ENCODE measurements at places on chromosomes 7 and 10.

- no peak for DNase-seq
Observed at GRCh38 chr10:71070741-71071140, 141.6 kb upstream of the UNC5B start.

DNA sequence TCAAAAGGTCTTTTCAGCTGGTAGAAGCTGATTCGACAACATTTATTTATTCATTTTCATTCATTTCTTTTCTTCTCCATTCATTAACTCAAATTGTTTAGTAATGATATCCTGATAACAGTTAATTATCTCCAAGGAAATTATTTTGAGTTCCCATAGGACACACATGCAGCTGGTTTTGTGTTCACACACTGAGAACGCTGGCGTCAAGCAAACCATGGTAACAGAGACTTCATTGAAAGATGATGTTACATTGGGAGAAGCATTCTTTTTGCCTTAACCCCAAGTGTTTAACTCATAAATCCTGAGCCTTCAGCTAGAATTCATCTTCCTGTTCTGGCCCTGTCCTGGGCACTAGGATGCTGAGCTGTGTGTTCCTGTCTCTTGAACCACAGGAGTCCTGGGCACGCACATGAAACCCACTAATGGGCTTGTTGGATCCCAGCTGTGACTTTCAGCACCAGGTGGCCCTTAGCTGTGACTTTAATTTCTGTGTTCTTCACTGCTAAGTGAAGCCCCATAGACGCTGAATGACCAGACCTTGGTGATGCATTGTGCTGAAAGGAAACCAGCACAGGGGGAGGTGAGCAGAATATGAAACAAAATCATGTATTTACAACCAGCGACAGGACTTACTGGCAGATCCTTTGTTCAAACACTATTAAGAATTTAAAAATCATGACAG is 121.5 kb upstream of the PRSS58 start:
- DNase-seq: no peak

- no peak for DNase-seq
Observed at GRCh38 chr7:104174798-104175197, 33.0 kb downstream of the ORC5 start.

DNA sequence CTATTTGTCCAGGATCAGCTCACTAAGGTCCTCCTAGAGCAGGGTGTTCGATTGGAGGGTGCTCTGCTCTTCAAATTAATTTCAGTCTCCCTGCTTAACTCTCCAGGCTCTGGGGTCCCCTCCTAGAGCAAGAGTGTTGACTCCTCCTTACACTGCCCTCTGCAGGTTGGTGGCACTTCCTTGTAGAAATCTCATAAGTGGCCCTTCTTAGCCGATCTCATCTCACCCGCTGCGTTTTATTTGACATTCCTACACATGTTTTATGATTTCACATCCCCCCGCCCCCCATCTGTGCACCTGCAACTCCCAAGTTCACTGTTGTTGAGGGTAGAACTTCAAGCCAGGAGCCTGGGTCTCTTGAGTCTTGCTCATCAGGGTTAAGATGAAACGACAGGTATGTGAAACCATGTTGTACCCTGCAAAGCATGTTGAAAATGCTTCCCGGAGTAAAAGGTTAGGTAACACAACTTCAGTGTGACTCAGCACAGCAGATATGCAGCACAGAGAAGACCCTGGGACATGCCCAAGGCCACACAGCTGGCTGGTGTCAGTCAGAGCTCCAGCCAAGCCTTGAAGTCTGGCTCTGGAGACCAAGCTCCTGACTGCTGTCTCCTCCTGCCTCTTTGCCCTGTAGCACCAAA is 171.2 kb downstream of the PRKAG2 start:
- peak; percentile 56 for DNase-seq

DNA sequence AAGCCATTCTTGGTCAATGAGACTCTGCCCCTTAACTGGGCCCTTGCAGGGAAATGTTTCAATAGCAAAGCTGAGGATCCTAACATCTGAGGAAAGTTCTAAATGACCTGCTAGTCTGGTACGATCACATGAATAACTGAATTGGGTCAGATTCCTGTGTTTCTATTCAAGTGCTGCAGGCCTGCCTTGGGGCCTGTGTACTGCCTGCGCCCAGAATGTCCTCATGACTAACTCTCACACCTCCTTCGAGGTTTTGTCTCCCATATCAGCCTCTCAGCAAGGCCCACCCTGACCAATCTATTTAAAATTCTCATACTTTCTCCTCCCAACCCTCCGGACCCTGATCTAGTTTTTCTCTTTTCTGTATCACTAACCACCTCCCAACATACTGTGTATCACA is 4.4 kb downstream of the JAZF1 start:
- DNase-seq: no peak

- DNase-seq: no peak
Observed at GRCh38 chr10:117078168-117078837, 59.8 kb downstream of the VAX1 start.

DNA sequence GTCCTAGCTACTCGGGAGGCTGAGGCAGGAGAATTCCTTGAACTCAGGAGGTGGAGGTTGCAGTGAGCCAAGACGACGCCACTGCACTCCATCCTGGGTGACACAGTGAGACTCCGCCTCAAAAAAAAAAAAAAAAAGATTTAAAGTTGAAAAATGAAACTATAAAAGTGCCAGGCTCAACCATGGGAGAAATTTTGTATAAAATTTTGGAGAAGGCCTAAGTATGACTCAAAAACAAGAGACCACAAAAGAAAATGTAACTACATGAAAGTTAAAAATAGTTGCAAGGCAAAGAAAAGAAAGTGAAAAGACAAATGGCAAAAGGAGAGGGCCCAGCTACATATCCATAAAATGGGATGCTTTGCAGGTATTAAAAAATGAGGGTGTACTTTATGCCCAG is 104.1 kb downstream of the ARHGAP22 start:
- DNase-seq: no peak

DNA sequence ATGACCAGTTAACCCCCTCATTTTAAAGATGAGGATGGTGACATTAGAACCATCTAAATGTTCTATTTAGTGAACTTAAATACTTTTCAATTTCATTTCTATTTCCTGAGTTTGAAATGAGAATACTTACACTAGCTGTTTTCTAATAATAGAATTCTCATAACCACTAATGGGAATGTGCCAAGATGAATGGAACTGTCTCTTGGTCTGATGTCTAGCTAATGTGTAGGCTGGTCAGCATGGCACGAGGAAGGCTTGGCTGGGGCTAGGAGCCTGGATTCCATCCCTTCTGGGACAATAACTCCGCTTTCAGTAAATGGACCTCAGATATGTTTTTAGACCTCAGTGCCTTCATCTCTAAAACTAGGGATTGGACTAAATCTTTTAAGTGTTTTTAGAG is 185.8 kb upstream of the NRP1 start:
- no peak for DNase-seq

GRCh38 chr7:23055582-23056178 is 41.8 kb upstream of the HYCC1 start:
- peak; percentile 66 for DNase-seq

GRCh38 chr10:35913628-35914027 is 271.5 kb upstream of the FZD8 start:
- DNase-seq: no peak

GRCh38 chr7:18770154-18770811 is 274.7 kb downstream of the HDAC9 start:
- peak; percentile 83 for DNase-seq

DNA sequence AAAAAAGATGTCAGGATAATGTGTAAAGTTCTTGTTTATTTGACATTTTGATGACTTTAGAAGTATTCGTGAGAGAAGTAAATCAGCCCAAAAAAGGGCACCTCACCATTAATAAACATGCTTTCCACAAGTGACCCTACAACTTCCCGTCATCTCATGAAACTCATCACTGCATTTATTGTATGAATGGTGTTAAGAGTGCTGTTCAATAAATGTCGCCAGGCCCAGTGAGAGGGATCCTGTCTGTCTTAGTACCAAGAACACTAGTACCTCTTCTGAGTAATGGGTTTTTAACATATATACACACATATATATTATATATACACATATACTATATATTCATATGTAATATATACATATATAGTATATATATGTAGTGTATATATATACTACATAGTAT is 61.9 kb downstream of the TMEM26 start:
- DNase-seq: no peak

- DNase-seq: peak; percentile 78
Observed at GRCh38 chr10:101066146-101066895, 4.5 kb downstream of the KAZALD1 start.

DNA sequence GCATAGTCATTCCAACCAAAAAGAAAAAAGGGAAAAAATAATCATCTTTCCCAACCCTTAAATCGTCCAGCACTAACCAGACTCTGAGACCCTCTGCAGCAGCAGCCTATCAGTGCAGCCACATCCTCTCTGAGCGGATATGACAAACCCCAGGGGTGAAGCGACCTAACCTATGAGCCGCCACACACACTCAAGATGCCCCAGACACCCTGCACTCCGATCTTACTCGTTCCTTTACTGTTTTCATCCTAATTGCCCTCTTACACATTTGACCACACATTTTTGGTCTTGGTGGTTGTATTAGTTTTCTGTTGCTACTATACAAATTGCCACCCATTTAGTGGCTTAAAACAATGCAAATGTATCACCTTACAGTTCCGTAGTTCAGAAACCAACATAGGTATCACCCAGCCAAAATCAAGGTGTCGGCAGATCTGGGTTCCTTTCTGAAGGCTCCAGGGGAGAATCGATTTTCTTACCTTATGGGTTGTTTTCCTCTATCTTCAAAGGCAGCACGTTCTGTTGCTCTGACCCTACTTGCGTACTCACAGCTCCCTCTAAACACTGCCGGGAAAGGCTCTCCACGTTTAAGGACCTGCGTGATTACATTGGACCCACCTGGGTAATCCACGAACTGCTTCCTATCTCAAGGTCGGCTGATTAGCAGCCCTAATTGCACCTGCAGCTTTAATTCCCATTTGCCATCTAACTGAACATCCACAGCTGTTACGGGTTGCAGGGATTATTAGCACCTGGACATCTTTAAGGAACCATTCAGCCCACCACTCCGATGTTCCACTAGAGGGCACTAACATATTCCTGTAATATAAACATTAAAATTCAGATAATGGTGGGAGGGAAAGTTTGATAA is 37.3 kb upstream of the PRSS1 start:
- no peak for DNase-seq

DNA sequence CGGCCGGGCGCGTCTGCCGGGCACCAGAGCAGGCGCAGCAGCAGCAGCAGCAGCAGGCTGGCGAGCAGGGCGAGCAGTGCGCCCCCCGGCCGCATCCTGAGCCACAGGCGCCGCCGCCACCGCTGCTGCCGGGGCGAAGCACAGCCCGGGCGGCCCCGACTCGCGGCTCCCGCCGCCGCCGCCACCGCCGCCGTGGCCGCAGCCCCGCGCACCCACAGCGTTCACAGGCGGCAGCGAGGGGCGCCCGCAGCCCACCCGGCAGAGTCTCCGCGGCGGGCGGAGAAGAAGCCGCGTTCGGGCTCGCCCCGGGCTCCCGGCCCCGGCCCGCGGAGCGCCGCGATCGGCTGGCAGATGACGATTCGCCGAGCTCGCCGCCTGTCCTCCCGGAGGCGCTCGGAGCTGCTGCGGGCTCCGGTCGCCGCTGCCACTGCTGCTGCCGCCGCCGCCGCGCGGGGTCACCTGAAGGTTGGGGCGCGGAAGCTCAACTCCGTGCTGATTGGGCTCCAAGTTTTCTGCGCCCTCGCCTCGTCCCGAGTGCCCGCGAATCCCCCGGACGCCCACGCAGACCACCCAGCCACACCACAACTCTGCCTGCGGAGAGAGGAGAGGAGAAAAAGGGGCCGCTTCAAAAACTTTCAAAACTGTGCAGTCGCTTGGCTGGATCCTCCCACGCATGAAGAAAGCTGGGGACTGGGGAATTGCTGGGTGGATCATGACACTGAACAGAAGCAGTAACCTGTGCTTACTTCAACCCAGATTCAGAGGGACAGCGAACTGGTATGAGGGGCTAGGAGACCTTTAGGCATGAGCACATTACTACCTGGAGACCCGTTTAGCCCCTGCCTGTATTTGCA is at the start of gene ST8SIA6:
ST8SIA6 (minus strand) TSS at position 435 of the 854 bp plus-strand sequence; CDS start at position 95, 340 bp downstream.
- DNase-seq: no peak

DNA sequence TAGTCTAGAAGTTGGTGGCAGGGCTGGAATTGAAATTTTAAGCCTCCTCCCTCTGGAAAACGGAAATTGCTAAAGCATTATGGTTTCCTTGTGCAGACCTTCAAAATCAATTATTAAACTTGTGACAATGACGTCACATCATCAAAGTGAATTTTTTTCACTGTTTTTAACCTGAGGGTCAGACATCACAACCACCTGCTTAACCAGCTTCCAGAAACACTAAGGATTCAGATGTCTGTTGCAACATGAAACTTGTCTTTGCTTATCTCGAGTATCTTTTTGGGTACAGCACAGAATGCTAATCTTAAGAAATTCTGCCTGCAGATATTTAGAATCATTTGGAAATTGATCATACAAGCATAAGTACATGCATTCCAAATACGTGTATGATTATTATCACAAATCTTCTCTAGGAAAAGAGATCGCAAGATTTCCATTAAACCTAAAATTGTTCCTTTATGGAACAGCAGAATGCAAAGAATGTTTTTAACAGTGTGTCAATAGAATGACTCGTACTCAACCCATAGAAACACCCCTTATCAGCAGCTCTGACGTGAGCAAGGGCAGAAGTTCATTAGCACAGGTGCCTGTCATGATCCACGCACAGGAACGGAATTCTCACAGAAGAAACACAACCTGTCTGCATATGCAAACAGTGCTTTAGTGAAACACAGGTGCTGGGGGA is 4.1 kb upstream of the GTPBP4 start:
- DNase-seq: peak; percentile 19

DNA sequence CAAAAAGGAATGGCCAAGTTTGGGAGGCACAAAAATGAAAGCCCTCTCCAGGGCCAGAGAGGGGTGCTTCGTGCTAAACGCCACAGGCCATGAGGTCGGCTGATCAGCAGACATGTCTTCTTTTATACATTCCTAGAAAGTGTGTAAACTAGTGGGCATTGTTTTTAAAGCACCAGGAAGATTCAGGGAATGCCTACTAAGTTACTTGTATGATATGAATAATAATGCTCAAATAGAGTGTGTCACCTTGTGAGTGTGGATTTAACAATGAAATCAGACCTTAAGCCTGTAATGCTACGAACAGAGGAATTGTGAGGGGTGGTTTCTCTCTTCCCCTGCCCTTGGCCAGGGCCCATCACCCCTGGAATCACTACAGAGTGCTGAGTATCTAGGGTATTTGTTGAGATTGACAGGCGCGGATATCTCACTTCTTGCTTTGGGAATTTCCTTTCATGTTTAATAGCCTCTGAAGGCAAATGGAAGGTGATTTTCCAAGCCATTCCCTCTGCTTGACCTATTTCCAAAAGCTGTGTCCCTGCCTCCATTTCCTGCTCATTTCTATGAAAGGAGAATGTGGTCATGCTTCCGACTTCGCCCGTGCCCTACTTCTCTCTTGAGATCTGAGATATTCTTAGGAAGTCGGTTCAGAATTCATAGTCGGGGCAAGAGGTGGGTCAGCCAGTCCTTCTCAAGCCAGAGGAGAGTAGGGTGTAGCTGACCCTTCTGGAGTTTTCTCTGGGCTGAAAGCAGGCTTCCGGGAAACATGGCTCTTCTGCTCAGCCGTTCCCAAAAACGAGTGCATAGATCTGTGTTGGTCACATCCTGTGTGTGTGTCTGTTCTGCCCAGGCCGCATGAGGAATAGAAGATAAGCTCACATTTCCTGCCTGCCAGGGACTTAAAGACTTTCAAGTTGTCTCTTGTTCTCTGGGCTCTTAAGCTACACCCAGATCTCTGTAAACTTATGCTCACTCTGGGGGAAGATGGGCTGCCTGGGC is 167.8 kb upstream of the ITGB1 start:
- peak; percentile 18 for DNase-seq

GRCh38 chr10:48465860-48466521 is 138.9 kb downstream of the ARHGAP22 start:
- no peak for DNase-seq

All from RCC 7860 (cell line).